Bone marrow (tissue), 2 donors: ENCODE measurements at places on chromosomes 12 and 14.

DNA sequence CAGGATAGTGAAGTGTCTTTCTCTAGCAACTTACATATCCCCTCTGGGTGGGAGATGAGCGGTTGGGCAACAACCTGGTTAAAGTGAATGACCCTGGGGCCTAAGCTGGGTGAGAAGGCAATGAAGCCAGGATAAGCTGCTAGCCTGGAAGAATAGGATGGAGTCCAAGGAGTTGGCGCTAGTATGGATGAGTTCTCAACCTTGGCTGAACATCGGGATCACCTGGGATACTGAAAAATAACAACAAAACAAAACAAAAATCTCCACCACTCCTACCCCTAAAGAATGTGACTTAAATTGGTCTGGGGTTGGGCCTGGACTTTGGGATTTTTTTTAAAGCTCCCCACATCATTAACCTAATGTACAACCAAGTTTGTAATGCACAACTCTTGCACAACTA lies 4.8 kb upstream of the RPS6KA5 start:
- DNase-seq = no peak

- DNase-seq = no peak
These were observed 165.3 kb downstream of the DICER1 start for GRCh38 chr14:94992046-94992445.

- no peak for DNase-seq
These were observed 251.7 kb downstream of the PDZRN4 start for GRCh38 chr12:41439801-41440200.

DNA sequence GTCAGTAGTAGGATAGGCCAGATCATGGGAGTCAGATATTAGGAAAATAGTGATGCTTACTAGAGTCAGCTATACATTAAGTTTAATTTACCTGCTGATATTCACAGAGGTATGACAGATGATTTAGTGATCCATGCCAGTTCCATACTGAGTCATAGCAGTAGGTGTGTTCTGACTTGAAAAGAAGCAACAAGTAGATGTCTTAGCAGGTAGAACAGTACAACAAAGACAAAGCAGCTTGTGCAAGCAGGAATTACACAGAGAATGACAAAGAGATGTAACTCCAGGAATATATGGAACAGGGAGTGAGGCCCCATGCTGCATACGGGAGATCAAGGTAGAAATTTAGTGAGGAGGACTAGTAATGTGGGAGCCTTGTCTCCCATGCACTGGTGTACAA lies 556.9 kb downstream of the SLC16A7 start:
- DNase-seq = no peak

GRCh38 chr14:81137316-81137715 lies 83.4 kb downstream of the GTF2A1 start:
- DNase-seq = no peak

DNA sequence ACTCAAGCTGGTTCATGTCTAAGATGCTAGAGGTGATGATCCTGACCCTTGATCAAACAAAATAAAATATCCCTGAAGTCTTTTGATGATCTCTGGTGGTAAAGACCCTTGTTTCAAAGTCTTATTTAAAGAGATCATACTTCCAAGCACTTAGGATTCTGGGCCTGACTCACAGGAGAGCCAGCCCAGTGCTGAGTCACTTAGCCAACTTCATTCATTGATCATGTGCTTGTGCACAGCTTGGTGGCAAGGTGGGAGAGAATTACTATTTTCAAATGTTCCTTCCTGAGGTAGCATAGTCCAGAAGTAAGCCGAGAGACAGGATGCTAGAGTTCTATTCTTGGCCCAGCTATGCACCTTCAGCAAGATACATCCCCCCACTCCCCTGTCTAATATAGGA lies 40.6 kb downstream of the SCN8A start:
- DNase-seq = no peak

DNA sequence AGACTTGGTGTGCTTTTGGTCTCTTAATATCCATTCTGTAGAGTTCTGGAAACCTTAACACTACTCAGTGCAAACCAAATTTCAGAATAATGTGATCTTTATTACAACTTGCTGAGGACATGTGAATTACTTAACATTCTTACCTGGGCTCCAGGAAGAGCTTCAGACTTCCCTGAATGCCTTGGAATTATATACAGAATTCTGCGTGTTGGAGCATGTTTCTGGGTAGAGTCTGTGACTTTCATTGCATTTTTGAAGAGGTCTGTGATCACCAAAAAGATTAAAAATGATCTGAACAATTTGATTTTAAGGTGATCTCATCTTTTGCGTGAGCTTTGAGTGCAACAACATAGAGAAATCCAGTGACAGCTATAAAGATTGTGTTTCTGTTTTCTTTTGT lies 35.4 kb downstream of the ZDHHC17 start:
- no peak for DNase-seq

GRCh38 chr12:6538420-6539313 lies 4.3 kb downstream of the GAPDH start:
- no peak for DNase-seq

GRCh38 chr14:54792288-54792687 lies 110.3 kb downstream of the GCH1 start:
- no peak for DNase-seq

DNA sequence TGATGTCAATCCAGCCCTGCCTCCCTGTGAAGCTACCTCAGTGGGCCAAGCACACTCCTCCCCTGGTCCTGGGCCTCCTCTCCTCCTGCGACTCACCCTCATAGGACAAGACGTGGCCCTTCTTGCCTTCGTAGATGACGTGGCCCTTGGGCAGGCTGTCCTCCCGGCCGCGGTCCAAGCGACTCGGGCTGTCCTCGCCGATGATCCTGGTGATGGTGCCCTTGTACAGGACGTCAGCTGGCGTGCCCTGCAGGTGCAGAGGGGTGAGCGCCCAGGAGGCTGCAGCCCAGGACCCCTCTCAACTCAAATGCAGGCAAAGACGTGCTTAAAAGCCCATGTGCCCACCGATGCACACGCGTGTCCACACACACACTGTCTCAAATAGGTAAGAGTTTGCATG lies 55.6 kb downstream of the RFLNA start:
- DNase-seq = no peak

DNA sequence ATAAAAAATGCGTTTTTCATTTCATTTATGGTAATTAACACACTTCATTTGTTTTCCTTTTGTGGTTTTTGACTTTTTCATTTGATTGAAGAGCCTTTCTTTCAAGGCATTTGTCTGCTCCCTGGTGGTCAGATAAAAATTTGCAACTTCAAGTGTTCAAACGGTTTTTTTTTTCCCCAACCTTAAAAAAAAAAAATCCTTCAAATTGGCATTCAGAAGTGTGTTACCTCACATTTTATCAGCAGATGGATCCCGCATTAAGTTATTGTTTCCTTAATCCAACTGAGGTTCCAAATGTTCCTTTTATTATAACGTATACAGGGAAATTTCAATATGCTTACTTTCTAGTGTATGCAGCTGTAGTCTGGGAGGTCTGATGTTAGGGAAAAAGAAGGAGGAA lies 47.2 kb downstream of the MYF5 start:
- no peak for DNase-seq

DNA sequence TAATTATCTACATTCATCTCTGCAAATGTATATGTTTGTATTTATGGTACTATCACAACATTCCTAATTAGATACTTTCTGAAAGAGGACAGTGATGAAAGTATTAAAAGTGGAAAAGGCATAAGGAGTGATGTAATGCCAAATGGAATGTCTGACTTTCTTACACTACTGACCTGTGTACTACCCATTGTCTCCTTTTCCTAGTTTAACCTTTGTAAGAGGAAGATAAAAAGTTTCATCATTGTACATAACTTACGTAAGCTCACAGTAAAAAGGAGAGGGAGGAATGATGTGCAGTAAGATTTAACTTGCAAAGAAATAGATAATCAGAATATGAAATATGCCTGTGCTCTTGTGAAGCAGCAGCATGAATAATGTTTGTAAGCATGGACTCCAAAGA lies 55.9 kb downstream of the SOX5 start:
- no peak for DNase-seq

- DNase-seq = no peak
These were observed 1590.5 kb upstream of the TMEM132C start for GRCh38 chr12:126676434-126676833.

DNA sequence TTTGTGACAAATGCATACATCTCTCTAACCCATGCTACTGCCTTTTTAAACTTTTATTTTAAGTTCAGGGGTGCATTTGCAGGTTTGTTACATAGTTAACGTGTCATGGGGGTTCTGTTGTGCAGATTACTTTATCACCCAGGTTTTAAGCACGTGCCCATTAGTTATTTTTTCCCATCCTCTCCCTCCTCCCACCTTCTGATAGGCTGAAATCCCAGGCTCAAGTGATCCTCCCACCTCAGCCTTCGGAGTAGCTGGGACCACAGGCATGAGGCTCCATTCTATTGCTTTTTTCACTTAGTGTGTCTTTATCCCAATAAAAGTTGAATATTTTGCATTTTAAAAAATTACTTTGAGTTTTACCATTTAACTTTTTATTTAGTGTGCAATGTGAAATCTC lies 68.9 kb downstream of the BAZ1A start:
- no peak for DNase-seq

GRCh38 chr12:38711054-38711453 lies 194.3 kb downstream of the CPNE8 start:
- DNase-seq = no peak

DNA sequence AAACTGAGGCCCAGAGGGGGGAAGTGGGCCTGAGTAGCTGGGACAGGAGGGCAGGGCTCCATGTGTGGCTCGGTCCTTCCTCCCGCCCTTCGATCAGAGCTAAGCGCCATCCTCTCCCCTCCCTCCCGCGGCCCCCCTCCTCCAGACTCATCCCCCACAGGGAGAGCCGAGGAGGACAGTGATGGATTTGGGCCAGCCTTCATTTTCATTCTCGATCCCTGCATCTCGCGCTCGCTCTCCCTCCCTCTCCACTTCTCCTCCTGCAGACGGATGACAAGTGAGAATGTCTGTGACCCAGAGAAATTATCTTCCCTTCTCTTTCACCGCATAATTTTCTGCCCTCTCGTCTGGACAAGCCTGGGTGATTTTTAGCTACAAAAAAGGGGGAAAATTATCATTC lies 183.3 kb downstream of the RBM19 start:
- DNase-seq = no peak

DNA sequence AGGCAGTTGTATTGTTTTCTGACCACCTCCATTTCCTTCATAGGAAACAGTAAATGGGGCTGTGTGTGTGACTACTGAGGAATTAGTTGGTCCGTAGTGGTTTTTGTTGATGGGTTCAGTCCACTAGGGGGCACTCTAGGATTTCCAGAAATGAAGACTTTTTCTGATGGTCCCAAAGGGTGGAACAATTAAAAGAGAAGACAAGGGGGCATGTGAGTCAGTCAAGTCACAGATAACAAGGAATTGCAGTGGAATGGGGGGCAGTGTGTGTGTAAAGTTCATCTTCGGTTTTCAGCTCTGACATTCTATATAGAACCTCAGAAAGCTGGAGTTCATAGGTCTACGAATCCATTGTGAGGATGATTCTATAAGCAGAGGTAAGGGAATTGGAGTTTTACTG lies 186.6 kb upstream of the OR4E1 start:
- DNase-seq = no peak

DNA sequence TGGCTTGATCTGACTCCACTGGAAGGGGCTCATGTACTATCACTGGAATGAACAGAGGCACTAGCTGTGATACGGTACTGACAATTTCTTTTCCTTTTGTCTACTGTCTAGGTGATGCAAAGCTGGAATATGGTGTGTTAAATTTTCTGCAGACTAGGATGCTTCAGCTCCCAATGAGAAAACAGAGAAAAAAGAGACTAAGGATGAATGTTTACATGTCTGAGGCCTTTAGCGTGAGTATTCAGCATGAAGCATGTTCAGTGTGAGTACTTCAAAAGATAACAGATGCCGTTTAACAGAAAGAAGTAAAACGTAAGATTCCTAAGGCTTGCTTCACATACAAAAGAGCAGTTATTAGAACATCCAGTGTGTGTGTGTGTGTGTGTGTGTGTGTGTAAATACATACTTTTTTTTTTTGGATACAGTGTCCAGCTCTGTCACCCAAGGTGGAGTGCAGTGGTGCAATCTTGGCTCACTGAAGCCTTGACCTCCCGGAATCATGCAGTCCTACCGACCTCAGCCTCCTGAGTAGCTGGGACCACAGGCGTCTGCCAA lies 92.3 kb upstream of the FERMT2 start:
- no peak for DNase-seq

DNA sequence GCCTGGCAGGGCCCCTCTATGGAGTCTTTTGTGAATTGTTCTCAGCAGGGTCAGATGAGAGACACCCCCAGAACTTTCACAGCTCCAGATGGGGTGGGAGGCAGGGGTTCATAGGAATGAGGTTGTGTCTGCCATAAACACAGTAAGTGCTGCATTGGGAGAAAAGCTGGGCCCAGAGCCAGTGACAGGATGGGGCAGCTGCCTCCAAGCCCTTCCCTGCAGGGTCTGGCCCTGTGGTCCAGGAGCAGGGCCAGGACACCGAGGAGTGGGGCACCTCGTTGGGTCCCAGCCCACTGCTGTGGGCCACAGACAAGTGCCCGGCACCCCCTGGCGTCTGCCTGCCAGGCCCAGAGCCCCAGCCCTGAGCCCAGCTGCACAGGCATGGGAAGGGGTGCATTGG lies 13.3 kb downstream of the INF2 start:
- DNase-seq = no peak

DNA sequence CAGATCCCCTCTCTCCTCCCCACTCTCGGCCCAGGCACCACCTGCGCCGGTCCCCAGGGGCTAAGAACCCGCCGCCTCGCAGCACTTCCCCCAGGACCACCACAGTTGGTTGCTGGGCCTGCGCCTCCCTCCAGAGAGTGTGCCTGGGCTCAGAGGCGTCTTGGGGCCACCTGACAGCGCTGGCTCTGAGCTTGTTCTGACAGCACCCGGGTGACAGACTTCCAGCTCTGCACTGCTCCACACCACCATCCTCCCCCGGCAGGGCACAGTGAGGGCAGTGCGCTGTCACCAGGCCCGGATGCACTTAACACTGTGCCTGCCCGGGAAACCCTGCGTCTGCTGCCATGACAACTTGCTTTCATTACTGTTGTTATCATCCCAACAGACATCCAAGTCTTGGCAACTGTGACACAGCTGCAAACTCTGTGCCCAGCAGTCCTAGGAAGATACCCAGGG lies 6.6 kb downstream of the BRF1 start:
- peak; percentile 94 for DNase-seq

DNA sequence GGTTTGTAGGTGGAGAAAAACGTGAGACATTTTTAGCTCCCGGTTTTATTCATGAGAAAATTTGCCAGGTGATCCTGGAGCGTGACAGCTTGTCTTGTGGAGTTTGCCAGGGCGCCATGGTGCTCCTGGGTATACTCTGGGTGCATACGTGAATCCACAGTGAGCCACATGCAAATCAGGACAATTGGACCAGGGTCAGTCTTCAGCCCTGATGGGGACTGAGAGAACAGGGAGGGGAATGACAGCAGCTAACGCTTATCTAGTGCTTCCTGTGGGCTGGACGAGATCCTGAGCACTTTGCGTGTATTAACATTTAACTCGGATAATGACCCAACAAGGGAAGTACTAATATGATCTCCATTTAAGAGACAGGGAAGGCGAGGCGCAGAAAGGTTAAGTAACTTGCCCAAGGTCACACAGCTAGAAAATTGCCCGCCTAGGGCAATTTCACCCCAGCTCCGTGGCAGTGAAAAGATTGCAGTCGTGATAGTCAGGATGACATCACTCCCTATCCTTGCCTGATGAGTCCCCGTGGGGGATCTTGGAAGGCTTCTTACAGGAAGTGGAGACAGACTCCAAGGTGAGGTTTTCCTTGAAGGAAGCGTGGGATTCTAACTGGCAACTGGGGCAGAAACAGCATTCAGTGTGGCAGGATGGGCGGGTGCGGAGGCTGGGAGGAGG lies 118.4 kb upstream of the NCOR2 start:
- no peak for DNase-seq
